ENCODE measurements at places on chromosomes 13 and 19.

- DNase-seq = peak; percentile 96
Measured at GRCh38 chr19:15125232-15126067, 18.2 kb downstream of the SYDE1 start.

- no peak for DNase-seq
Measured at GRCh38 chr19:17357724-17358123, 19.4 kb downstream of the PLVAP start.

- DNase-seq = no peak
Measured at GRCh38 chr19:12838182-12838885, at the start of gene MAST1. MAST1 (plus strand) TSS chr19:12838515; CDS start chr19:12838573, 58 bp downstream.

DNA sequence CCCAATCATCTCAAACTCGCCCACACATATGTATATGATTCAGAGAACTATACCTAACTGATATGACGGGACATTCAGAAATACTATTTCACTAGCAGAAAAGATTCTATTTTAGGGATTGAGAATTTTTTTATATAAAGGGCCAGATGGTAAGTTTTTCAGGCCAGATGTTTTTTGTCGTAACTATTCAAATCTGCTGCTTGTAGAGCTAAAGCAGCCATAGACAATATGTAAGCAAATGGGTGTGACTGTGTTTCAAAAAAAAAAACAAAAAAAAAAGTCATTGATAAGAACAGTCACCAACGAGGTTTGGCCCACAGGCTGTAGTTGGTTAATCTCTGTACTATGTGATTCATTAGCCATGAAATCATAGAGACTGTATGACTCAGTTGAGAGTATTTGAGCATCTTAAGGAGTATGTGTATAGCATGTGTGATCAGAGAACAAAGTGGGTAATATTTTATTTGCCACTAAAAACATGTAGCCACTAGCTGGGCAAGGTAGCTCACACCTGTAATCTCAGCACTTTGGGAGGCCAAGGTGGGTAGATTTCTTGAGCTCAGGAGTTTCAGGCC is 2724.7 kb downstream of the PCDH9 start:
- no peak for DNase-seq

DNA sequence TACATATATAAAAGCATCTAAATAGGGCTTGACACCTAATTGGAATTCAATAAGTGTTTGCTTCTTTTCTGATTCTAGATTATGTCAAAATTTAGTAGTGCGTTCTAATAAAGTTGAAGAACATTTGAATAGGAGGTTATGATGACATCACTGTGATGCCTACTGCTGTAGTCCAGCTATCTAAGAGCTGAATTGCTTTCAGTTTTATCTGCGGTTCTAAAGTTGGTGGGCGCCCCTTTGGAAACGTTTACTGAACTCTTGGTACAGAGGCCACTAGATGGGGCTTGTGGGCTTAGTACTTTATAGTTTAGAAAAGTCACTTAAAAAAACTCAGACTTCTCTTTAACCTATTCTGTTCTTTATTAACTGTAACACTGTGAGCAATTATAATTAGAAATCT is 776.9 kb downstream of the GPC5 start:
- no peak for DNase-seq

DNA sequence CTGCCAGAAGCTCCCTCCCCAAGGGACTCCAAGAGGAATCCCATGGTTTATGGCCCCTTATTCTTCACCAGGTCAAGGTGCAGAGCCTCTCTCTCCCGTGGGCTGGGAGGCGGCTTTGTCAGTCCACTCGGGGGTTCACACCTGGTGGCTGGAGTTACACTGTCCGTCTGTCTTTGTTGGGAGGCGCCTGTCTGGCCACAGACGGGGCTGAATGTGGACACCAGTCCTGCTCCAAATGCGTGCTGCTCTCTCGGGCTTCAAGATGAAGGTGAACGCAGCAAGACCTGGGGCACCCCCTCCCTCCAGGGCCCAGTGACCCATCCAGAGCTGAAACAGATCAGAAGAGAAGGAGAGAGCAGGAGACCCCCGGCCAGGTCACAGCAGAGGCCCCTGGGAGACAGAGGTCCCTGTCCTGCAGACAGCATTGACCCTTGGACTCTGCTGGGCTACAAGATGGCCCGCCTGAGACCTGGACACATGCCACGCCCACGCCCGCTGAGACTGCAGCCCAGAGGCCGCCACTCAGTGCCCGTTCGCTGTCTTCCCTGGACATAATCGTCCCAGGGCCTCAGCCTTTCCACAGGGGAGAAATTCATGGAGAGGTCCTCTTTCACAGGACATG is 29.9 kb upstream of the TUBGCP3 start:
- DNase-seq = no peak

GRCh38 chr19:54431255-54431838 is 16.1 kb downstream of the TTYH1 start:
- no peak for DNase-seq

- DNase-seq = no peak
Measured at GRCh38 chr13:33379608-33380007, 94.1 kb upstream of the STARD13 start.

- DNase-seq = no peak
Measured at GRCh38 chr19:42201489-42202289, 15.8 kb downstream of the DEDD2 start.

DNA sequence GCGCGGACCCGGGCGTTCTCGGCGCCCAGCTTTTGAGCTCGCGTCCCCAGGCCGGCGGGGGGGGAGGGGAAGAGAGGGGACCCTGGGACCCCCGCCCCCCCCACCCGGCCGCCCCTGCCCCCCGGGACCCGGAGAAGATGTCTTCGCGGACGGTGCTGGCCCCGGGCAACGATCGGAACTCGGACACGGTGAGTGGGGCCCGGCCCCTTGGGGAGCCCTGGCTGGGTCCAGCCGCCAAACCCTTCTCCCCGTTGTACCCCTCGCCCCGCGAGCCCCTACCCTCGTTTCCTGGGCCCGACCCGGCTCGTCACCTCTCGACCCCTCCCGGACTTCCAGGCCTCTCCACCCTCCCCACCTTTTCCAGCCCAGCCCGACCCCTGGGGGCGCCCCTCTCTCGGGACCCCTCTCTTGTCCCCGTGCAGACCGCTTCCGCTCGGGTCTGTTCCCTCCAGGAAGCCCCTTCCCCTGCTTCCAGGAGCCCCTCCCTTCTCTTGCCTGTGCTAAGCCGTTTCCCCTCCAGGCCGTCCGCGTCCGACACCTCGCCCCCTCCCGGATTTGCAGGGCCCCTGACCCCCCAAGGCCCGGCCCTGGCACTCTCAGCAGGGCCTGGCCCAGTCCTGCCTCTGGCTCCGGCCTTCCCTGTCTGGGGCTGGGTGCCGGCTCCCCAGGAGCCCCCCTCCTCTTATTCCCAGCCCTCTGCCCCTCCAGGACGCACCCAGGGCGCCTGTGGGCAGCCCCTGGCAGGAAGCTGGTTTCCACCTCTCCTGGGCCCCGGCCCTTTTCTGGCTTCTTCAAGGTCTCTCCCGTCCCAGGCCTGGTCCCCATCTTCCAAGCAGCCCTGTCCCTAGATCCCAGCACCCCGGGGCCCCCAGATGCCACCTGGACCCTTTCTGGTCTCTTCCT is 632 bp downstream of the MARK4 start:
- no peak for DNase-seq

- no peak for DNase-seq
Measured at GRCh38 chr19:8097198-8097597, 44.6 kb downstream of the CCL25 start.

- no peak for DNase-seq
Measured at GRCh38 chr19:10797541-10798256, 38.3 kb downstream of the TMED1 start.

- DNase-seq = peak; percentile 36
Measured at GRCh38 chr19:37855098-37855497, 51.3 kb downstream of the WDR87 start.

DNA sequence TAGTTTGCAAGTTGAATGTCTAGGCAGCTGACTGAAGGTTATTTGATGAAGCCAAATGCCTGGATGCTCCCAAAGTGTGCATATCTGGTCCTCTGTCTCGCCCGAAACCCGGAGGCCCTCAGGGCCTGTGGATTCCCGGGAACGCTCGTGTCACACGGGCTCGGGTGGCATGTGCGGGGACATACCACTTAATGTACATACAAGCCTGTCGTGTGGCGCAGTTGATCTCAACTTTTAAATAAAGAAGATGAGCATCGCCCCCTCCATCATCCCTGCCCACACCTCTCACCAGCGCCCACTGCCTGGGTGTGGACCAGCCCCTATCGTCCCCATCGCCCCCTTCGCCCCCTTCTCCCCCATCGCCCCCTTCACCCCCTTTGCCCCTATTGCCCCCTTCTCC is 33.9 kb downstream of the ATP11A start:
- no peak for DNase-seq

GRCh38 chr13:108682714-108683113 is 53.3 kb downstream of the MYO16 start:
- DNase-seq = no peak

- no peak for DNase-seq
Measured at GRCh38 chr19:30227661-30228112, 144.5 kb upstream of the ZNF536 start.

- DNase-seq = no peak
Measured at GRCh38 chr13:79079351-79079839, 326.7 kb downstream of the RBM26 start.

DNA sequence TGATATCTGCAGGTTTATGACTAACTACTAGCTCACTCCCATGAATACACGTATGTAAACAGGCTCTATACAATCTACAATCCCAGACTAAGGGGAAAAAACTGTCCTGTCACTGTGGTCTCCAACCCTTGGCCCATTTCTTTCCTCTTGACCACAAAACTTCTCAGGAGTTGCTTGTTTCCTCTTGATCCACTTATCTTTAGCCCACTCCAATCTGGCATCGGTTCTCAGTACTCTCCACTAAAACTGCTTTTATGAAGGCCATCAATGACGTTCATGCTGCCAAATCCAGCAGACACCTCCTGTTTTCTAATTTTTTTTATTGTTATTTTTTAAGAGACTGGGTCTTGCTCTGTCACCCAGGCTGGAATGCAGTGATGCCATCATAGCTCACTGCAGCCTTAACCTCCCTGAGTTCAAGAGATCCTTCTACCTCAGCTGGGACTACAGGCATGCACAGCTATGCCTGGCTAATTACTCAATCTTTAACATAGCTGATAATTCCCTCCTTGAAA is 31.9 kb upstream of the USPL1 start:
- no peak for DNase-seq

DNA sequence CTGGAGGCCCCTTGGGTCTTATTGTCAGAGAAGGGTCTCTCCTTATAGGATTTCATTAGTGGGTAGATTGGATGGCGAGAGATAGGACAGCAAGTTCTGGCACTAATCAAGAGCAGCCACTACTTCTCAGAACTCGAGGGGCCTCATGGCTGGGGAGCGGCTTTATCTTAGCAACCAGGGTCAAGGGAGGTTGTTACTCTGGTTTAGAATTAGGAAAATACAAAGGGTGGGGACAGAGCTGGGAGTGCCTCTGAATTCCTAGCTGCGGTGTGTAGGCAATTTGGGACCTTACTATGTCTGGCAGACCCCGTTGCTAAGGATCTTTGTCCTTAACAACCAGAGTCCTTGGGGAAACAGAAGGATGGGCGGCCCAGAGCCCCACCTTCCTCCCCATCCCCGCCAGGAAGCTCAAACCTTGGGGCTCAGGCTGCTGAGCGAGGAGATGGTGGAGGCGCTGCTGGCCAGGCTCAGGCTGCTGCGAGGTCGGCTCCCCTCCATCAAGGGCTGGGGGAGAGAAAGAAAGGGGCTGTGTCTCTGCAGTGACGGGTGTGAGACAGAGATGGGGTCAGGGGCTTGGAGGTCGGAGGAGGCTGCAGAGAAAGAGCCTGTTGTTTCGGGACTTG is 1.2 kb downstream of the PLEKHA4 start:
- DNase-seq = no peak

DNA sequence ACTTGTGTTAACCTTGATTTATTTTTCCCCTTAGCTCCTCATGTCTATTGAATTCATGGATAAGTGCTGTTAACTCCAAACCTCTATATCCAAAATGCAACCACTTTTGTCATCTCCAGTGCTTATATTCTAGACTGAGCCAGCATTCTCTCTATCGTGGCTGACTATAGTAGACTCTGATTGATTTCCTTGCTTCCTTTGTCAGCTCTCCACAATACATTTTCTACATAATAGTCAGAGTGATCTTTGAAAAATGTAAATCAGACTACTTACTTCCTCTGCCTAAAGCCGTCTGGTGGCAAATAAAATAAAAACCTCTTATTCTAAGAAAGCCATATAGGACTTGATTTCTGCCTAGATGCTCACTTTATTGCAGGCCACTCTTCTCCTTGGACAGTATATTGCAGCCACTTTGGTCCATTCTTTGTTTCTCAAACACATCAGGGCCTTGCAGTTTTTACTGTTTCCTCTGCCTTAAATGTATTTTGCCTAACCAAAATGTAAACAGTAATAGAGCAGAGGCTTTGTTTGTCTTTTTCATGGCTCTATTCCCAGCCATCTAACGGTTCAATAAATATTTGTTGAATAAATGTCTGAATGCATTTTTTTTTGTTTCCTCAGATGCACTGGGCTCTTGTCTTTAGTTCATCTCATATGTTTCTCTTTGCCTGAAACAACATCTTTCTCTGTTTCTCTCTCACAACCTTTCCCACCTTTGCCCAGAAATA is 243.6 kb upstream of the CSNK1A1L start:
- DNase-seq = no peak

- no peak for DNase-seq
Measured at GRCh38 chr13:41562083-41562482, 104.7 kb downstream of the RGCC start.

- DNase-seq = no peak
Measured at GRCh38 chr19:28977826-28978225, 235.1 kb downstream of the UQCRFS1 start.

GRCh38 chr19:14536926-14537692 is 7.7 kb downstream of the TECR start:
- DNase-seq = no peak

GRCh38 chr19:46715975-46716671 is 791 bp downstream of the PRKD2 start:
- DNase-seq = no peak

GRCh38 chr19:38437917-38438316 is 4.4 kb downstream of the RYR1 start:
- DNase-seq = no peak

Measured in right renal cortex interstitium (tissue), 3 donors.